ENCODE measurements at places on chromosomes 3 and 15. TPM values are rescaled to one million over a fixed set of nuclear protein-coding genes. Genes with fewer than 3 reads are reported as not detected.

GRCh38 chr3:186598108-186598784, 14.6 kb upstream of the AHSG start:
- no peak for DNase-seq

- no peak for DNase-seq
Measured at GRCh38 chr15:60626051-60626450, 147.1 kb upstream of the ICE2 start.

DNA sequence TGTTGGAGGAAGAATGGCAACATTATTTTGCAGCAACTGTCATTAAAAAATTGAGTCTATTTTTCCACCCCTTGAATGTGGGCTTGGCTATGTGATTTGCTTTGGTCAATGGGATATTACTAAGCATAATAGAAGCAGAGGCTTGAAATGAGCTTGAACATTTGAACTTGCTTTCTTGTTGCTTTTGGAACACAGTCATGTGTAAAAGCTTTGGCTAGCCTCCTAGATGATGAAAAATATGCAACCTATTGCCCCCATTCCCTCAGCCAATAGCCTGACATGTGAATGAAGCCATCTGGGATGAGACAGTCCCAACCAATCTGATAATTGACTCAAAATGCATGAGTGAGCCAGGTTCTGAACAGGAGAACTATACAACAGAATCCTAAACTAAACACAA, 78.4 kb downstream of the PLSCR2 start:
- DNase-seq = peak; percentile 48

DNA sequence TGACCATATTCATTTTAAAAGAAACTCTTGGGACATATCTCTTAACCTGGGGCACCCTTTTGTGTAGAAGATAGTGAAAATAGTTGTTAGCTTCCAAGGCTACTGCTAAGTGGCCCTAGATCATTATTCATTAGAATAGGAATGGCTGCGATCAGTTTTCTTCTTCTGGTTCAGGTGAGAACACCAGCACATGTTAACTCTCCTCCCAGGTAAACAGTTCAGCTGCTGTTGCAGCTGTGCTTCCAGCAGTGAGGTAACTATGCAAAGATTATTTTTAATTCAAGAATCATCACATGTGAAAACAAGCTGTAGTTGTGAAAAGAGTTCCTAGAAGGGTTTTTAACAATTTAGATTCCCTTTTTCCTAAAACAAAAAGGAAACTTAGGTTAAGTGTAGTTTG, 43.3 kb downstream of the ZPLD1 start:
- no peak for DNase-seq

Gene TTC21A
- total RNA-seq = 8.5 TPM

GRCh38 chr3:126646674-126647073, 8.2 kb downstream of the TXNRD3 start:
- DNase-seq = no peak

All from osteoblast (primary cell).